ENCODE measurements at places on chromosomes 5 and 9. TPM values are rescaled to one million over a fixed set of nuclear protein-coding genes. Genes with fewer than 3 reads are reported as not detected.

- H3K4me3 ChIP-seq, result no peak overlapping the region
- no peak for DNase-seq
- H3K36me3 ChIP-seq, result no peaks in the 10 kb centered on the region
These were observed 3.4 kb downstream of the GARNL3 start for GRCh38 chr9:127267793-127268525.

DNA sequence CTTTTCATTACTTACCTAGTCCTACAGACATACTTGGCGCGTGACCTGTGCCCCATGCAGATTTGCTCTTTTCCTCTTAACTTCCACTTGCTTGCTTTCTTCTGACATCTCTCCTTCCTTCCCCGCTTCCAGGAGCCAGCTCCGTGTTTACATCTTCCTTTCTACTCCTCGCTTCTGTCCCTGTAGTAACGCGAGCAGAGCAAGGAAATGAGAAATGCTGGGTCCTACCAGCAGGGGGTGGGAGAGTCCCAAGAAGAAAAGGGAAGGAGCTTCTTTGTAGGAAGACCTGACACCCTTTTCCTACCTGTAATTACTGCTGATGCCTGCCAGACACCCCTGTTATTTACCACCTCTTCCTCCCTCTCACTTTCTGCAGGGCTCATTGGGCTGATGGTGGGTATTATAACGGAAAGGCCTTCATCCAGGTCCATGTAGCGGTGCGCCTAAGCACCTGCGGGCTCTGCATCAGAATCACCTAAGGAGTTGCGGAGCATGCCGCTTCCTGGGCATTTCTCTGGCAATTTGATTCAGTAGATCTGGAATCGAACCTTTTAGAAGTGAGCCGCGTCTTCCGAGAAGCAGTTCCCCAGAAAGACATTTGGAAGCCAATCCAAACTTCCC is 1260.8 kb upstream of the WWC1 start:
- no peak for DNase-seq
- no peaks in the 10 kb centered on the region for H3K4me1 ChIP-seq
- H3K4me3 ChIP-seq, result no peak overlapping the region
- H3K27ac ChIP-seq, result no peak overlapping the region
- no peaks in the 10 kb centered on the region for H3K27me3 ChIP-seq

DNA sequence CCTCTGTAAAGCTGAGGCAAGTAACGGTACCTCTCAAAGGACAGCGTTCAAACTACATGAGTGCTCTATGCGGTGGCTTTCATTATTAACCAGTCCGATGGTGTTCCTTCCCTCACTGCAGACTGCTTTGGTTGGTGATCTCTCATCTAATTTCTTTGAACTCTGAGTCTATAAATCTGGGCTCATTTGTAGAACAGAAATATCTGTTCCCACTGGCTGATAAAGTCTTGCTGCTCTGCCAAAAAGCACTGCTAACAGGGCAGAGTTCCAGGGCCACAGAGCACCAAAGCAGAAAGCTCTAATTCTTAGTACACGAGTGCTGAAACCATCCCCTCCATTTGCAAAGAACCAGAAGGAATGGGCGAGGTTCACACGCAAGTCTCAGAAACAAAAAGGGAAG is 81.9 kb downstream of the MED27 start:
- no peak overlapping the region for H3K4me3 ChIP-seq
- peaks cover 12% of the 10 kb centered on the region for H3K36me3 ChIP-seq
- H3K4me1 ChIP-seq, result no peaks in the 10 kb centered on the region

The OR2V1 gene
- 0.05 TPM for total RNA-seq

Data from thymus (tissue), 14 donors.